ENCODE measurements at places on chromosomes 7 and 10.

DNA sequence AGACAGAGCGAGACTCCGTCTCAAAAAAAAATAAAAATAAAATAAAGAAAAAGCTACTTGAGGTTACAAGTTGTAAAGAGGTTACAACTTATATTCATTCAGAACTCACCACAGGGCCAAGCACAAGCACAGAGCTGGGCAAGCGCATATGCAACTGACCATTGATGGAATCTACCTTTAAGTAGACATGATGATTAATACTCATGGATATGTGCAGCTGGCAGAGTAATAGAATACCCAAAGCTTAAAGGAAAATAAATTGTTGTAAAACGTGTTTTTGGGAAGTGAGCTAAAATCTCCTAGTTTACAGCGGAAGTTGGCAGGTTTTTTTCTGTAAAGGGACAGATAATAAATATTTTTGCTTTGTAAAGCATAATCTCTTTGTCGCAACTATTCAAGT, 111.6 kb downstream of the TMEM168 start:
- DNase-seq: no peak

DNA sequence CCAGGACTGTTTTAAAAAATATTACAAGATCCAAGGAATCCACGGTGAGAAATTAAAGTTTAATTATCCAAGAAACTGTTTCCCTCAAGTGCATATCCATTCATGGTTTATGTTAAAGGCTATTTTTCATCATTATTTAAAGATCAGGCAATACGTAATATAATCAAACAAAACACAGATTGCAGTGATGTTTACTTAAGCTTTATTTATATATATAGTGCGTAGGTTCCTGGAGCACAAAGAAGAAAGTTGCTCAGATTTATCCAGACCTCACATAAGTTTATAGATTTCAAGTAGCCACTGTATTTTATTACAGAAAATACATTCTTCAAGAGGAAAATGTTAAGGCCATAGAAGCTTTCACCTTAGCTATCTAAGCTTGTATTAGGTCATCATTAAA, 210.0 kb upstream of the KLF14 start:
- DNase-seq: no peak

GRCh38 chr10:104262055-104262454, 6.9 kb upstream of the GSTO2 start:
- no peak for DNase-seq

GRCh38 chr7:67518580-67518979, 521.9 kb downstream of the TYW1 start:
- no peak for DNase-seq

GRCh38 chr10:3424111-3424851, 251.7 kb upstream of the PITRM1 start:
- DNase-seq: peak; percentile 56

DNA sequence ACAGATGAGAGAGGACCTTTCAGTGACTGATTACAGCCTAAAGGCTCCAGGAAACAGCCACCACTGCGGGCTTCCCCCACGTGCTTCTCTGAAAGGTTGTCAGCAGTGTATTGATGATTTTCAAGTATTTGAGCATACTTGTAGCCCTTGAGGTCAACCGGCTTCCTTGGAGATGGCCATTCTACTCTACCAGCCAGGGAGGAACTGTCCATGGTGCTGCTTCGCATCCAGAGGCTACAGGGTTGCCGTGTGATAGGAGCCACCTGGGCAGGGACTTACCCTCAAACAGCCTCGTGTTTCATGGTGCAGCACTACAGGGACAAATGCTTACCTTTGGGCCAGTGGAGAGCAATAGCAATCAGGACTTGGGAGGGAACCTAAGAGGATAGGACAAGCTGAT, 179.5 kb downstream of the DPP6 start:
- no peak for DNase-seq

DNA sequence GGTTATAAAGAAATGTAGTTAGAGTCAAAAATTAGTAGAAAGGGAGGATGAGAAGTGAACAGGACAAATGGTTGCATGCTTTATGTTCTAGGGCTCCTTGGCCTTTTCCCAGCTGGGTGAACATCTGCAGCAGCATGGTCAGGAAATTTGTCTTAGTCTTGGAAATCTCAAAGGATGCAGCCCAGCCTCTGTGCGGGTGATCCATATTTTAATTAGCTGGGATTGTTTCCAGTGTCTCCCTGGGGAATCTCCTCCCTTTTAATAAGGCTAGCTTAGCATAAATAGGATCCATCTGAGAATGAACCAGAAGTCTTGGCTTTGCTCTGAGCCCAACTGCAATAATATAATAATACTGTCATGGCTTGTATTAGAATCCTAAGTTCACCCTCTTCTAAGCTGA, 198.3 kb downstream of the PRKG1 start:
- no peak for DNase-seq

- no peak for DNase-seq
These were observed 27.0 kb downstream of the CDK6 start for GRCh38 chr7:92809397-92809759.

- no peak for DNase-seq
These were observed 369.2 kb upstream of the NRP1 start for GRCh38 chr10:33703501-33704213.

- no peak for DNase-seq
These were observed 4.9 kb downstream of the HIPK2 start for GRCh38 chr7:139772873-139773272.

- DNase-seq: no peak
These were observed 68.2 kb downstream of the DNAJB6 start for GRCh38 chr7:157404845-157405481.

GRCh38 chr7:114930829-114931655, 9.1 kb downstream of the MDFIC start:
- no peak for DNase-seq

DNA sequence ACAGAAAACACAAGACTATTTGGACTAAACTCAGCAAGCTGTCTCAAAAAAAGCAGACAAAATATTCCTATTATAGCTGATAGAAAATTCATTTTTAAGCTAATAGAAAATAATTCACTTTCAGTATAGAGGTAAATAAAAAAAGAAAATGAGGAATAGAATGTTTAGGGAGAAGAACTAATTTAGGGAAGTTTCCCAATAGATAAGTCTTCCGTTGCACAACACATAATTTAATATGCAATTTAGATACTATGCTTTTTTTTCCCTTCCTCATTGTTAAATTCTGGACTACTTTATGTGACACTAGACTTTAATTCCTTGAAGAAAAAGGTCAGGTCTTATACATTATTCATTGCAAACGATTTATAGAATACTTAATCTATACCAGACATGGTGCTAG, 10.3 kb downstream of the PNPLA8 start:
- DNase-seq: no peak

DNA sequence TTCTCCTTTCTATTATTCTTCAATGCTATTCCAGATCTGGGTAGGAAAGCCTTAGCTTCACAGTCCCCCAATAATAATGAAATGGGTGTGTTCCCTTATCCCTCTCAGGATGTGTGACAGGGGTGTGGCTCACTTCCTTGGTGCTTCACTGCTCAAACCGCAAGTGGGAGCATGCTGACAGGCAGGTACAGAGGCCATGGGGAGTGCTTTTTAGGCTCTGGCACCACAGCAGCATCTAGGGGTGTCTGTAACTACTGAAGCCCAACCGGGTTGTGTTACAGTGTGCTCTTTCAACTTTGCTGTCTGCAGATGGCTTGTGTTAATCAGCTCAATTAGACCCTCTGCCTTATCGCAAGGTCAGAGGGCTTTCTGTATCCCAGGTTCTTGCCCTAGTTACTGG, 79.4 kb upstream of the CYP2C9 start:
- DNase-seq: no peak

GRCh38 chr7:117127585-117128168, 174.4 kb downstream of the ST7 start:
- peak; percentile 50 for DNase-seq
